ENCODE measurements at places on chromosomes 12 and 14. TPM values are rescaled to one million over a fixed set of nuclear protein-coding genes. Genes with fewer than 3 reads are reported as not detected.

Gene GLIPR1L1
- total RNA-seq = not detected

GRCh38 chr12:75503459-75503858 lies 8.0 kb downstream of the KRR1 start:
- no peak for DNase-seq

Gene CLEC1B
- not detected for total RNA-seq

DNA sequence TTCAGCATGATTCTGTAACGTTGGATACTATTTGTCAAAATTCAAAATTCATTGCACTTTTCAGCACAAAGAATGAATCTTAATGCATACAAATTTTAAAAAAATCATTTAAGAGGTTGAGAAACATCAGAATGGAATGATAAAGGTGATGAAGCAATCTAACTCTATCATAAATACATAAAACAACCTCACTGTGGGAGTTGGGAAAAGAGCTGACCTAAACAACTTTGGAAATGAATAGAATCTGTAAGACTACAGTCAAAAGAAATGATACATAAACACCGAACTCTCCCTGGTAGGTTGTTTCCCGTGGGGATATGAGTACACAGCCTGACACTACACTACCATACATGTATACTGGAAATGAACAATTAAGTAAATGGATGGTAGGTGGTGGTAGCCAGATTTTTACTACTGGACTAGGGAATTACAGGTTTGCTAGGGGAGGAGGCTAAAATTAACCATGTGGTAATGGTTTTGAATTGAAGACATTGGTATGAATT lies 64.9 kb upstream of the PARP11 start:
- DNase-seq = no peak

GRCh38 chr14:76267322-76268046 lies 108.5 kb upstream of the ESRRB start:
- DNase-seq = peak; percentile 83

Gene PRICKLE1
- total RNA-seq = 17.7 TPM

DNA sequence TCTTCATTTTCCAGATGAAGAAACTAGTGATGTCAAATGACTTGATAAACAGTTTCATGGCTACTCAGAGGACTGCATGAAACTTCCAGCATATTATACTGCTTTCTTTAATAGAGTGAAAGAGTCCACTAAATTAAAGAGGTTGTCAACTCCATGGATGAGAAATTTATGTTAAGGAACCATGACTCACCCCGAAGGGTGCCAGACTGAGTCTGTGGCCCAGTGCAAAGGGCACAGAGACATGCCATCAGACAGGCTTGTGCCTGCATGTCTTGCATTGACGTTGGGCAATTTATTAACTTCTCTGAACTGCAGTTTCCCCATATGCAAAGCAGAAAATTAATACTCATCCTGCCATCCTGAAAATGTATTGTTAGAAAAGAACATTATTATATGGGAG lies 382.4 kb downstream of the APAF1 start:
- no peak for DNase-seq

DNA sequence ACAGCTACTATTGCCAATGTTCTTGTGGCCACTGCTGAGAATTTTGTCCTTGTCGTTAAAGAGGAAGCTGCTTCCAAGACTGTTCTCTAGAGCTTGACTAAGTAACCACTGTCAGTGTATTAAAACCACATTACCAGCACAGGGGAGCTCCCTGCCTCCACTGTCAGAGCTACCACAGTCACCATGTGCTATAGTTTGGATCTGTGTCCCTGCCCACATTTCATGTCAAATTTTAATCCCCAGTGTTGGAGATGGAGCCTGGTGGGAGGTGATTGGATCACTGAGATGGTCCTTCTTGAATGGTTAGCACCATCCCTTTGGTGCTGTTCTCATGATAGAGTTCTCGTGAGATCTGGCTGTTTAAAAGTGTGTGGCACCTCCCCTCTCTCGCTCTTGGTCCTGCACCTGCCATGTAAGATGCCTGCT lies 23.2 kb upstream of the RAP1B start:
- no peak for DNase-seq

GRCh38 chr12:119178544-119179334 lies at the start of gene HSPB8:
TSS of gene HSPB8 (plus strand) at chr12:119178931. CDS start at chr12:119179313, 382 bp downstream.
- peak; percentile 96 for DNase-seq

GRCh38 chr12:57087691-57088353 lies 1.1 kb upstream of the NAB2 start:
- DNase-seq = peak; percentile 90

GRCh38 chr12:83807871-83808270 lies 1104.7 kb downstream of the SLC6A15 start:
- no peak for DNase-seq

- no peak for DNase-seq
These were observed 147.9 kb upstream of the STXBP6 start for GRCh38 chr14:25197885-25198284.

GRCh38 chr12:8891976-8892375 lies 22.3 kb upstream of the PHC1 start:
- no peak for DNase-seq

DNA sequence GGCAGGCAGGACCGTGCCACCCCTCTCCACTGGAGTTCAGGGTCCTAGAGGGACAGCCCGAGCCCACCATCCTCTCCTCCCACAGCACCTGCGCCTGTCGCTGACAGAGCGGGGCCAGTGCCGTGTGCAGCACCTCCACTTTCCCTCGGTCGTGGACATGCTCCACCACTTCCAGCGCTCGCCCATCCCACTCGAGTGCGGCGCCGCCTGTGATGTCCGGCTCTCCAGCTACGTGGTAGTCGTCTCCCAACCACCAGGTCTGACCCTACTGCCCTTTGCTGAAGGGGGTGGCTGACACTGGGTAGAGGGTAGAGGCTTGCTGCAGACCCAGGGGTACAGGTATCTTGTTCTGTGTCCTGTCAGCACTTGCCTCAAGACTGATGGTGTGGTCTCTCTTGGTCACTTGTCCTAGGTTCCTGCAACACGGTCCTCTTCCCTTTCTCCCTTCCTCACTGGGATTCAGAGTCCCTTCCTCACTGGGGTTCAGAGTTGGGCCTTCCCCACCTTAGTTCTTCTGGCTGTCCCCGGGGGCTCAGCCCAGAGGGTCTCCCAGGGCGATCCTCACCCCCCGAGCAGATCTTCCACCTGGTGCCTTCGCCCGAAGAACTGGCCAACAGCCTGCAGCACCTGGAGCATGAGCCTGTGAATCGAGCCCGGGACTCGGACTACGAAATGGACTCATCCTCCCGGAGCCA lies 42.0 kb downstream of the SH2B3 start:
- no peak for DNase-seq

Gene KLRB1
- total RNA-seq = 0.30 TPM

DNA sequence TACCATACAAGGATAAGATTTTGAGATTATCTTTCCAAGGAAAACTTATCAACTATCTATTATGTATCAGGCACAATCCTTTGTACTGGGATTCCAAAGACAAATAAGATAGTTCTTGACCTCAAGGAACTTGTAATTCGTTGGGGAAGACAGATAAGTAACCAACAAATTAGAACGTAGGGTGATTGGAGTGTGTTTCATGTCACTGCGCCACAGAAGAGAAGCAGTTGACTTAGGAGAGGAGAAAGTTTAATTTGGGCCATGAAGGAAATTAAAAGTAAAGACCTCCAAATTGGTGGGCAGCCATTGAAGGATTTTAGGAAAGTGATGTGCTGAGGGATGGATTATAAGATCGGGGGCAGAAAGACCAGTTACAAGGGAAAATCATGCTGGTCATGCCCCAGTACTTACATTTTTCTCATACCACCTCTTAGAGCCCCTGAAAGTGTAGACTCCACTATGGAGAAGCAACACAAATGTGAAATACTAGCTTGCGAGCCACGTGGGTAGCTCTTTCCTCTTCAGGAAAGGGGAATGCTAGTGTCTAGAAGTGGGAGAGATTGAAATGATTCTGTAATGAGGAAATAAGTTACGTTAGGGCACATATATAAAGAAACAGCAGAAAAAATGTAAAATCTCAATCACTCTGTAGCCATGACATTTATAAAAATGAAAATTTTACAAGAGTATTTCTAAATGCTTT lies 148.7 kb downstream of the ETV6 start:
- DNase-seq = no peak

GRCh38 chr12:41473441-41473840 lies 285.3 kb downstream of the PDZRN4 start:
- DNase-seq = no peak

Gene ERBB3
- 2.9 TPM for total RNA-seq

Gene AGAP2
- 7.5 TPM for total RNA-seq

GRCh38 chr12:256225-256624 lies 6.4 kb downstream of the SLC6A13 start:
- DNase-seq = no peak

Gene GLT8D2
- 6.0 TPM for total RNA-seq

DNA sequence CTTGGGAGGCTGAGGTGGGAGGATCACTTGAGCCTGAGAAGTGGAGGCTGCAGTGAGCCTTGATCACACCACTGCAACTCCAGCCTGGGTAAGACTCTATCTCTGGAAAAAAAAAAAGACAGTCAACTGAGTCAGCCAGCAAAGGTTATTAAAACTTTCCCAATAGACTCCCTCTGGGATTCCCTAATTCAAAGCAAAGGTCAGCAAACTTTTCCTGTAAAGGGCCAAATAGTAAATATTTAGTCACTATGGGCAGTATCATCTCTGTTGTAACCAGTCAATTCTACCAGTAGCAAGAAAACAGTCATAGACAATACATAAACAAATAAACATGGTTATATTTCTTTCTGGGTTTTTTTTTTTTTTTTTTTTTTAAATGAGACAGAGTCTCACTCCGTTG lies 122.5 kb downstream of the IPO8 start:
- no peak for DNase-seq

DNA sequence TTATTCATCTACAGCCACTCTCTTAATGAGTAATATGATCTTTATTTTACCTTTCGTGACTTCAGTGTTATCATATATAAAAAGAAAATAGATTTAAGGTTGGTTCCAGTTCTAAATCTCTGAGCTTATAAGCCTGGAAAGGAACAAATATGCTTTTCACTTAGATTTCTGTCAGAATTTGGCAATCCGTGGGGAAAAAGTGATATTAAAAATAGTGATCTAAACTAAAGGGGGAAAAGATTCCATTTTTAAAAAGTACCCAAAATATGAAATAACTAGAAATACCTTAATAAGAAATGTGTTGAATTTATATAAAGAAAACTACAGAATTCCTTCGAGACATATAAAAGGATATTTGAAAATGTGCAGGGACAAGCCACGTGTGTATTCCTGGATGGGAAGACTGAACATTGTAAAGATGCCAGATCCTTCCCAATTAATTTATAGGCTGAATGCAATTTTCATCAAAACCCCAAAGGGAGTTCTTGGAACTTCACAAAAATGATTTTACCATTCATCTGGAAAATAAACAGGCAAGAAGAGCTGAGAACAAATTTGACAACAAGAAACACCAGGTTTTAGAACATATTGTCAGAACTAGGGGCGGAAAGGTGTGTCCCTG lies 142.5 kb downstream of the EFCAB11 start:
- DNase-seq = no peak

Gene NGDN
- 18.6 TPM for total RNA-seq

DNA sequence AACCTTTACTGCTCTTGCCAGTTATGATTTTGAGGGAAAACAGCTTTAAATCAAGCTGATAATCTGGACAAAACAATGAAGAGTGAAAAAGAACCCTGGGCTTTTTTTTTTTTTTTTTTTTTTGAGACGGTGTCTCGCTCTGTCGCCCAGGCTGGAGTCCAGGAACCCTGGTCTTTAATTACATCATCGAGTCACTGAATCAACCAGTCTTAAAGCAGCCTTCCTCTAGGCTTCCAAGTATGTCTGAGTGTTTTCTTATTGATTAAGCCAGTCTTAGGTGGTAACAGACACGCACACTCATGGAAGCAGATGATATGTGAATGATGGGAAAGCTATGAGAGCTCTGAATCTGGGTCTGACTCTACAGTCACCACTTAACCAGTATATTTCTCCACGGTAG lies 5.9 kb upstream of the VCPKMT start:
- DNase-seq = no peak

Gene LALBA
- not detected for total RNA-seq

DNA sequence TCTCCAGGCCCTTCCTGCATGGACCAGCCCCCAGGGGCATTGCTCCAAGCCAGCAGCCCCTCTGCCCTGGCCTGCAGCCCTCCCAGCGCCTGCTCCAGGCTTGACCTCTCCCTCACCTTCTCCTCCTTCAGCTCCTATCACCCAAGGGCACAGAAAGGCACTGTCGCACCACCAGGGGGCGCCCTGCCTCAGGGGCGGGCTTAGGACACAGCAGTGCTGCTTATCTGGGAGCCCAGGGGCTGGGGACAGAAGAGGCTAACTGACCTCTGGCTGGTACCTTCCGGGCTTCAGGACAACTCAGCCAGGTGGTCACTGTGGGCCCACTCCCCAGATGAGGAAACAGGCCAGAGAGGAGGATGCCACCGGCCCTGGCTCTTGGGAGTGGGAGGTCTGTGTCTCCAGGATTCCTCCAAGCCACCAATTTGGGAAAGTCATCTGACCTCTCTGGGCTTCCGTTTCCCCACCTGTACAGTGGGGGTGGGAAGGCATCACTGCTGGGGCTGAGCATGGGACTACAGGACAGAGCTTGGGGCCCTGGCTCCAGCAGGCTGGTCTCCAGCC lies 25.3 kb upstream of the GPR132 start:
- peak; percentile 92 for DNase-seq

DNA sequence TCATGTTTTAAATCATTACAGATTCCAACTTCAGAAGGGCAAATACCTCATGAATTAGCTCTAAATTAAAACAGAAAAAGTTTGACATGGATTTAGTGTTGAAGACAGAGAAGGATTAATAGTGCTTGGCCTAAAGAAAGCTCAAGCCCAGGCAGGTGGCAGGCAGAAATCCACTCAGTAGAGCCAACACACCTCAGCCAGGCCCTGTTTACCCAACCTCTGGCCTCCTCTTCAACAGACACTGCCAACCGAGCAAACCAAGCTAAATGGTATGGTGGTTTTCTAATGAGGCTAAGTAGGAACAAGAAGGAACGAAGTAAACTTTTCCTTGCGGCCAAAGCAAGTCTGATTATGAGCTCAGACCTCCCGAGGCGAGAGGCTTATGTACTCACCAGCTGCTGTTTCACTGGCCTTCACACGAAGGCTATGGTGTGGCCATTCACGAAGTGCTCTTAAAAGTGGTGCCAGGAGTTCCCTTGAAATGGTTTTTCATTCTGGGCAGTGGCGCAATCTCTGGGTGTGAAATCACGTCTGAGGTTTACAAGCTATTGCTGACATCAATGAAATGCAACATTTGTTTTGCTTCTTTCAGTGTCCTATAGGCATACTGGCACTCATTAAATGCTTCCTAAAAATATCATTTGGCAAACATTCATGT lies 124.1 kb upstream of the LGR5 start:
- no peak for DNase-seq

- DNase-seq = peak; percentile 81
These were observed 699 bp downstream of the MGAT2 start for GRCh38 chr14:49621114-49621881.

GRCh38 chr12:121558956-121559355 lies 21.9 kb downstream of the KDM2B start:
- DNase-seq = no peak

Gene SCAF11
- 79.9 TPM for total RNA-seq

Gene CLEC4D
- total RNA-seq = not detected

Gene SPRYD3
- 39.8 TPM for total RNA-seq

- DNase-seq = no peak
These were observed 21.1 kb downstream of the MOAP1 start for GRCh38 chr14:93163564-93163963.

Gene PRH2
- total RNA-seq = not detected

Gene LPAR5
- 8.6 TPM for total RNA-seq

GRCh38 chr12:98741196-98741555 lies 96.1 kb downstream of the APAF1 start:
- no peak for DNase-seq

Gene DDX11
- total RNA-seq = 5.0 TPM

Gene BATF
- total RNA-seq = 0.74 TPM
